ENCODE measurements at places on chromosomes 2 and 18. TPM values are rescaled to one million over a fixed set of nuclear protein-coding genes. Genes with fewer than 3 reads are reported as not detected.

The TSPYL6 gene
- not detected for polyA plus RNA-seq

The NT5DC4 gene
- polyA plus RNA-seq = not detected

The MROH2A gene
- not detected for polyA plus RNA-seq

The ACOXL gene
- not detected for polyA plus RNA-seq
